ENCODE measurements at places on chromosomes 12 and 14.

DNA sequence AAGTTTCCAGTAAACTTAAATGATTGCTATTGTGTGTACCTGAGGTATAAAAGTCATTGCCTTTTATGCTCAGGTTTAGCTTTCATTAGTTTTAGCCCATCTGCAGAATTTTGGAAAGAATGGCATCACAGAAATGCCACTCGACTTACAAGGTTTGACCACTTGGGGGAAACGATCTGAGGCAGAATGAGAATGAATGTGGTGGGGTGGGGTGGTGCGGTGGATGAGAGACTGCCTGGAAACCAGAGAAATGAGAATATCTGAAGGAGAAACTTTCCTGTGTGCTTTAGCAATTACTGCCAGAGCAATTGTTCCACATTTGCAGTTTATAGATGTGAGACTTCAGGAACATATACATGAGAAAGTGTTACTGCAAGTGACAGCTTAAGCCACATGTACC lies 225.4 kb upstream of the PDE3A start:
- DNase-seq = no peak

DNA sequence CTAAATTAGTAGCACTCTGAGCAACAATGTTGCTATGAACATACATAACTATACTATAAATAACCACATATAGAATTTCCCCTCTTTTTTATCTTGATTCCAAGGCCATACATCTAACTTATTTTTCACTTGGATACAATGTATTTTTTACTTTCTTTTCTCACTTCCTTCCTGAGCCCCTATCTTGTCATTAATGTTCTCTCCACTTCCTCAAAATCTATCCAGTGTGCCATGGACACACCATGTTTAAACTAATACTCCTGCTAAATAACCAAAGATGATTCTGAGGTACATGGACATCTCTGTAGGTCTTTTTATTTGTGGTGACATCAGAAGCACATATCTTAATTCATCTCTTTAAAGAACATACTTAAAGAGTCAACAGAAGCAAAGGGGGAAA lies 251.2 kb downstream of the C12orf42 start:
- no peak for DNase-seq

- DNase-seq = no peak
Measured at GRCh38 chr12:46124132-46124847, 133.9 kb upstream of the SCAF11 start.

- no peak for DNase-seq
Measured at GRCh38 chr12:97200181-97200580, 262.4 kb upstream of the RMST start.

DNA sequence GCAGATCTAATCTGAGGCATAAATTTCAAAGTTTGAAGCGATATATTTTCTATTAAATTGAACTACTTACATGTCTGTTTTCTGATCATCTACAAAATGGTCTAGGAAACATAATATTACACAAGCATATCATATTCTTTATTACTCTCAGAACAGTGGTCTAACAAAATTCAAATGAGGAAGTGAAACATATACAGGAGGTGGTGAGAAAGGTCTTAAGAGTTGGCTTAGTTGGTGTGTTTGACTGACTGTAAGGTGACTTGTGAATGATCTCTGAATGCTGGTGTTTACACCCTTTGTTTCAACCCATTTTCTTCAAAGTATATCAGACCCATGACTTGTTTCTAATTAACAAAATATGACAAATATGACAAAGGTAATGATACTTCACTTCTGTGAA lies 1156.8 kb downstream of the SLC16A7 start:
- no peak for DNase-seq

DNA sequence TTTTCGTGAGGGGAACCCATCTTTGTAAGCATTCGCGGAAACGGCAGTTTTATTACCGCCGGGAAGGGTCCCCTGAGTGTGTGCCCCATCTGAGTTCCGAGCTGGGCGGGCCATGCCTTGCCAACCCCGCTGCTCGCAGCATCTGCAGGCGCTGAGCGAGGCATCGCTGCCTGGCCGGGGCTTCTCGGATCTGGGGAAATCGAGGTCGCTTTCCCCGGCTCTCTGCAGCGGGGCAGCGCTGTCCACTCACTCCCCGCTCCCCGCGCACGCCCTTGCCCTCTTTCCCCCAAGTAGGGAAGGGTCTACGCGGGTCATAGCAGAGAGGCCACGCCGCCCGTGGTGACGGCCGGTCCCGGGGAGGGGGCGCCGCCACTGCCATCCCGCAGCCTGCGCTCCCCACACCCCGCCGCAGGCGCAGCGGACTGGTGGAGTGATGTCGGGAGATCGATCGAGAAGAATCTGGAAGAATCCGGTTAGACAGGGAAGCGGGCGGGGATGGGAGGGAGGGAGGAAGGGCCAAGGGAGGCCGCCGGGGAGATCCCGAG lies 507 bp upstream of the FKBP4 start:
- peak; percentile 17 for DNase-seq

GRCh38 chr12:52494518-52494917 lies 1.5 kb upstream of the KRT6A start:
- no peak for DNase-seq

GRCh38 chr14:104968541-104969401 lies 9.4 kb downstream of the AHNAK2 start:
- DNase-seq = no peak

GRCh38 chr12:16844875-16845274 lies 238.9 kb upstream of the LMO3 start:
- no peak for DNase-seq

DNA sequence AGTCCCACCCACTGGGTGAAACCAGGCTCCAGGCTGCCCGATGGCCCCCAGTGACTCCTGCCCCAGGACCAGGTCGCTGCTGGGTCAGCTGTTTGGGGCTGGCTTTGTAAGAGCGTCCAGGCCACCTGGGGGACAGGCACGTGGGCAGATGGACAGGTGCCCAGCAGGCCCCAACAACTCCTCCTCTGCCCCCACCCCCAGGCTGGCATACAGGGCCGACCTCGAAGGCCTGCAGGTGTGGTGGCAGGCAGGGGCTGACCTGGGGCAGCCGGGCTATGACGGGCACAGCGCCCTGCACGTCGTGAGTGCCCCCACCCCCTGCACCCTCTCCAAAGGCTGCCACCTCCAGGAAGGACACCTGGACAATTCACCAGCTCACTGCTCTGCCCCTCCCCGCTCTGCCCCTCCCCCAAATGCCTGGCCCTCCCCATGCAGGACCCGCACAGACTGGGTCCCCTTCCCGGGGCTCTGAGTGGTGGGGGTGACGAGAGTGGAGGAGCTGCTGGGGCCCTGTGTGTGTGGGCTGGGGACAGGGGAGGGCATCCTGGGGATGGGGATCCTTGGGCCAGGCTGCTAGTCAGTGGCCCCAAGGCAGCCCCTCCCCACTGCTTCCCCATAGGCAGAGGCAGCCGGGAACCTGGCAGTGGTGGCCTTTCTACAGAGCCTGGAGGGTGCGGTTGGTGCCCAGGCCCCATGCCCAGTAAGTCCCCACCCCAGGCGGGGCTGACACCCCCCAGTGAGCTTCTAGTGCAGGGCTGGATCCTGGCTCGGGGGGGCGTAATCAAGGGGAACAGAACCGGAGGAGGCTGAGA lies 26.0 kb downstream of the ASPG start:
- no peak for DNase-seq

DNA sequence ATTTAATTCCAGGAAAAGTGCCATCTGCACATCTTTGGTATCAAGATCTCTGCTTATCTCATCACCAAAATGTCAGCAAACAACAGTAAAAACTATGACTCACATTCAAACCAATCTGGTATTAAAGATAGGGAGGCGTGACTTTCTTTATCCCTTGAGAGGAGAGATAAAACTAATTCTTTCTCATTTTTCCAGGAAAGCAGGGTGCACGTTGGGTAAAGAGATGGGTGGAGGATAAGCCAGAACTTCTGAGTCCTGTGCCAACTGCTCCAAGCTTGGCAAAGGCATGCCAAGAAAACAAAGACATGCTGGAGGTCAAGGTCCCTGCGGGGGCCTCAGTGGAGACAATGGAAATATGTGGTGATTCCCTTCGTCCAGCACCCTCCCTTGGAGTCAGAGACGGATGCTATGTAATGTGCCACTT lies 225.8 kb upstream of the PLXNC1 start:
- DNase-seq = no peak

DNA sequence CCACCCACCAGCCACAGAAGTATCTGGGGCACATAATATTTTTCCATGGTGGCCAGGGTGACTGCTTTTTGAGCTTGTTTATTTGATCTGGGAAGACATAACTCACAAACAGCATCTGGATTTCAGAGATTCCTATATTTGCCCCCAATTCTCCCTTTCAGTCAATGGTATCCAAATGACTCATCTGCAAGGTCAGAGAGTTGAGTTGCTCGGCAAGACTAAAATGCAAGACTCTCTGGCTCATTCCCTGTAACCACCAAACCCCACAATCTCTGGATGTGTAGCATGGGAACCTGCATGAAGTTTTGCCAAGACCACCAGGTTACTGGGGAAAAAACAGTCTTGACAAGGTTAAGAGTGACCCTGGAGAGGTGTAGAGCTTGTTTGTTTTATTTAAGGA lies 174.9 kb upstream of the FAR2 start:
- DNase-seq = no peak

- DNase-seq = no peak
Measured at GRCh38 chr12:42923156-42923555, 333.6 kb upstream of the PRICKLE1 start.

- DNase-seq = no peak
Measured at GRCh38 chr14:75053396-75054291, 2.4 kb upstream of the MLH3 start.

GRCh38 chr14:54567639-54568561 lies 972 bp downstream of the SAMD4A start:
- DNase-seq = peak; percentile 29

- DNase-seq = no peak
Measured at GRCh38 chr12:79407671-79408622, 282.8 kb downstream of the PAWR start.

DNA sequence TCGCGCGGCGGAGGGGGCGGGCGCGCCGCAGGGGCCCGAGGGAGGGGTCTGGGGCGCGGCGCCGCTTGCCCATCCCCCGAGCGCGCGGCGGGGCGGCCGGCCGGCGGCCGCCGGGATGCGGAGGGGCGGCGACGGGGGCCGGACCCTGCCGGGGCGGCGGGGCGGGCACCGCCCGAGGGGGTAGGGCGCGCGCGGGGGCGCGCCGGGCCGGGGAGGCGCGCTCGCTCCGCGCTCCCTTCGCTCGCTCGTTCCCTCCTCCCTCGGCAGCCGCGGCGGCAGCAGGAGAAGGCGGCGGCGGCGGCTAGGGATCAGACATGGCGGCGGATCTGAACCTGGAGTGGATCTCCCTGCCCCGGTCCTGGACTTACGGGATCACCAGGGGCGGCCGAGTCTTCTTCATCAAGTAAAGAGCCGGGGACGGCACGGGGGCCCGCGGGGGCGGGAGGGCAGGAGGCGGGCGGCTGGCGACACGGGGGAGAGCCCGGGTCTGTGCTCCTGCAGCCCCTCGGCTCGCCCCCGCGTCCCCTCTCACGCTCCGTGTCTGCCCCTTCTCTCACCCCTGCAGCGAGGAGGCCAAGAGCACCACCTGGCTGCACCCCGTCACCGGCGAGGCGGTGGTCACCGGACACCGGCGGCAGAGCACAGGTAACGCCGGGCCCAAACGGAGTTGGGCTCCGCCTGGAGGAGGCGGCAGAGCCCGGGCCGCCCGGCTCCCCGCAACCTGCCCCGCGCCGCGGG lies at the start of gene PLEKHA5:
Gene PLEKHA5, plus strand, starts transcription at position 248 of the 738 bp plus-strand sequence. Its CDS starts 67 bp downstream, at position 315.
- DNase-seq = peak; percentile 20

DNA sequence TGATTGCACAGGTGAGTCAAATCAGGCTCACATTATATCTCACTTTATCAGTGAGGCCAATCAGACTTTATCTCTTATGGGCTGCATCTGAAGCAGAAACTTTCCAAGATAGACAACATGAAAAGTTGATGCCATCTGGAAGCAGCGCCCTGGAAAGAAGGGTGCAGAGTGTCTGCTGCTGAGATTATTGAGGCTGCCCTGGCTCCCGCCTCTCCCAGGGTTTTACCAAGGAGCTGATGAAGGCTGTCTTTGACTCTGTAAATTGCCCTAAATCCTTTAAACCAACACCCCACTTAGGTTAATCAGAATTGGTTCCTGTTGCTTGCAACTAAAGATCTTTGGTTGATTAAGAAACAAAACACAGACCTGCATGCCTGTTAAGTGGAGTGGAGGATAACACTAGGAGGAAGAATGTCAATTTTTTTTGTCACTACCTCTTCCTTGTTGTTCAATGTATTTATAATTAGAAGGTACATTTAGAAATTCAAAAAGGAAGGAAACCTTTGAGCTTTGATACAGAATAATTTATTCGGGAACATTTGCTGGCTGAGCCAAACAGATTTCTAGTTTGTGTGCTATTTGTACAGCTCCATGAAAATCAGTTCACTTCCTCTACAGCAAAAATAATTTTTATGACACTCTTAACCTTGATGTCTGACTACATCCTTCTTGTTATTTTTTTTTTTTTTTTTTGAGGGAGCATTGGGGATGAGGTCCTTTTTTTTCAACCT lies 104.1 kb downstream of the VEZT start:
- no peak for DNase-seq

DNA sequence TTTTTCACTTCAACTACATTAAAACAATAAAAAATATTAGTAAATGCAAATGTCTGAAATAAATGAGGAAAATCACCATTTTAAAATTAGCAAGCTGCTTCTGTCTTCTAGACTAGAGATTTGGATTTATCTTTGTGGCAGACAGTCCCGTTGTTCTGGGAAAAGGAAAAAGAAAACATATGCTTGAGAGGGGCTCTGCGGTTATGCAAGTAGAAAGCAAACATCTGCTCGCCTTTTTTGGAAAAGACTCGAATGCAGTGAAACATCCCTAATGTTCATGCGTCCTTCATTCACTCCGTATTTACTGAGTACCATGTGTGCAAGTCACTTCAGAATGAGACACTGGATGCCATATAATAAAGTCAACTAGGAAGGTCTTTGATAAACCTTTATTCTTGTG lies 44.9 kb downstream of the IFNG start:
- no peak for DNase-seq

DNA sequence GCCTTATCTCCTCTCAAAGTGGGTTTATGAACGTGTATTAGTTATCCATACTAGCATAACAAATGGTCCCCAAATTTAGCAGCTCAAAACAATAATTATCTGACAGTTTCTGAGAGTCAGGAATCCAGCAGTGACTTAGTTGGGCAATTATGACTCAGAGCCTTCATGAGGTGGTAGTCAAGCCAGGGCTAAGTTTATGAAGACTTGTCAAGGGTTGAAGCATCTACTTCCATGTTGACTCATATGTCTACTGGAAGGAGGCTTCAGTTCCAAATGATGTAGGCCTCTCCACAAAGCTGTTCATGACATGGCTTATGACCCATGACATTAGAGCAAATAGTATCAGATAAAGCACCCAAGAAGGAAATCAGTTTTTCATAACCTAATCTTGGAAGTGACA lies 73.2 kb downstream of the IPO8 start:
- DNase-seq = no peak

DNA sequence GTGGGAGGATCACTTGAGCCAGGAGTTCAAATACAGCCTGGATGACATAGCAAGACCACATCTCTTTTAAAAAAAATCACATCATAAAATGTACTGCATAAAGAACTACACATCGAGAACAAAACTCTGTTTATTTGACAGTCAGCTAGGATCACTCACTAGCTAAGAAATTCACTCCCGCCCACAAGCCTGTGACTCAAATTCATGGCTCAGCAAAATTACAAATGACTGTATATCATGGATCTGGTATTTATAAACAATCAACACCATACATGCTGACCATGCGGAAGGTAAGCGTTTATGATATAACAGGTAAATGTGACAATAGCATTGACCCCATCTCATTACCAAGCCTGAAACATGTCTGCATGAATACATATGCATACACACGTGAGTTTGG lies 206.5 kb downstream of the EFCAB11 start:
- DNase-seq = no peak

- DNase-seq = no peak
Measured at GRCh38 chr14:59677771-59678231, 101.2 kb upstream of the CCDC175 start.
